ENCODE measurements at places on chromosomes 3 and 15.
A peak's percentile ranks its signal among the peaks of the same experiment; 100 is the strongest.

GRCh38 chr3:143237077-143237627, 117.6 kb downstream of the CHST2 start:
- no peak for DNase-seq

DNA sequence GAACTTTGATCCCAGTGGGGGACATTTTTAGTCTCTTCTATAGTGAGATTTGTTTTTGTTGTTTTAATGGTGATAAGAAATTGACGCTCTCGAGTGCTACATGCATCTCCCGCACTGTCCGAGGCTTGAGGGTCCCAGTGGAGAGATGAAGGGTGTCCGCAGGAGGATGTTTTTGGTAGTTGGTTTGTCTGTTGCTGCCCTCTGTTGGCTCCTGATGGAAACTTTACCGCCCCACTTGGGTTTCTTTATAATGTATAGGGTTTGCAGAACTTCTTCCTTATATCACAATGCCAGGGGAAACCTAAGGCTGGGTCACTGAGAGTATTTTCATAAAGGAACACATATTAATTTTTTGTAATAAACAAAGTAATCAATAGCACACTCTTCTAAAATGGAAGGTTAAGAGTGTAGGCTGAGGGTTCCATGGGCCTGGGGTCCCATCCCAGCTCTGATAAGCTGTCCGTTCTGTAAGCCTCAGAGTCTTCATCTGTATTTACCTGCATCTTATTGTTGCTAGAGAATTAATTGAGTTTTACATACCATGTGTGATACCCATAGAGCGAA, 185.3 kb upstream of the FEZF2 start:
- DNase-seq = no peak

DNA sequence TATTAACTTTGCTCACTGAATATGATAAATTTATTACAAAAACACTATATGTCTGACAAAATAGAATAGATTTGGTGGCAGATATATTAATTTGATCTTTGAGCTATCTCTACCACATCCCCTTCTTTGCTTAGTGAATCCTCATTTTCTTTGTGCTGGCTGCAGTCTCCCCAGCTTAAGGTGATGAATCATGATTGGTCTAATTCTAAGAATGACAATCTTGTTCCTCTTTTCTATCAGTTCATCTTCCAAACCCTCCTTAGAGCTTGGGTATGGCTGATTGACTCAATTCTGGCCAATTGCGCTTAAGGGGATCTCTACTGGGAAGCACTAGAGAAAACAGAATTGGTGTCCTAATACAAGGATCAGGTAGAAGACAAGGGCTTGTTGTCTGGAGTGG, 309.6 kb upstream of the GOLIM4 start:
- DNase-seq = no peak

DNA sequence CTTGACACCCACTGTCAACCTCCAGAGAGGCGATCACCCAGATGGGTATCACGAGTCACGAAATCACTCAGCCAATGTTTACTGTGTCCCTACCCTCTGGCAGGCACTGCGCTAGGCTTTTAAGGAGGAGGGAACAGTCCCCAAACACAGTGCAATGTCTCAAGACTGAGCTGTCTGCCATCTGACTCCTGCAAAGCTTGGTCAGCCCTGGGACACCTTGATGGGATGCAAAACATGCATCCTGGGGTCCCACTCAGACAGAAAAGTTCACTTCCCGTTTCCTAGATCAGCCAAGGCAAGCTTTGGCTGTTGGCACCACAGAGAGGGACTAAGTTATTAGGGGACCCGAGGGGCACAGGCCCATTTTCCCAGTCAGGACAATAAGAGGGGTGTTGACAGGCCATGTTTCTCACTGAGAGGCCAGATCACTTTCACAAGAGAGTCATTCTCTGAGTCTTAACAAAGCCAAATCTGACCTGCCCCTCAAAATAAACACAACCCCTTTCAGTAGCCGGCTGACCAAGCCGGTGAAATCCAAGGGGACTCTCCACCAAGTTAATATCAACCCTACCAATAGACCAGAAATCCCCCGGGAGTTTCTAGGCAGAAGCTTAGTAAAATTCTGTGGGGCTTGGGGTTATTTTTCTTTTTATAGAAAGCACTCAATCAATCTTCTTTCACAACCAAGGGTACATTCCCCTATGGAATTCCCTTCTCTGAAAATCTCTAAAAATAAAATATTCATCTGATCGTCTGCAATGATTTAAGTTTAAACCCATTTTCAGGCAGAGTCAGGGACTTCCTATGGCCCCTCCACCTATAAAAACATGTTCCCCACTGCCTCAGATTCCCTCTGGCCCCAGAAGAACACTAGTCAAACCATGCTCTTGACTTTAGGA, 3.5 kb downstream of the RFTN1 start:
- DNase-seq = no peak

- no peak for DNase-seq
Observed at GRCh38 chr3:14459787-14460186, 57.4 kb downstream of the SLC6A6 start.

DNA sequence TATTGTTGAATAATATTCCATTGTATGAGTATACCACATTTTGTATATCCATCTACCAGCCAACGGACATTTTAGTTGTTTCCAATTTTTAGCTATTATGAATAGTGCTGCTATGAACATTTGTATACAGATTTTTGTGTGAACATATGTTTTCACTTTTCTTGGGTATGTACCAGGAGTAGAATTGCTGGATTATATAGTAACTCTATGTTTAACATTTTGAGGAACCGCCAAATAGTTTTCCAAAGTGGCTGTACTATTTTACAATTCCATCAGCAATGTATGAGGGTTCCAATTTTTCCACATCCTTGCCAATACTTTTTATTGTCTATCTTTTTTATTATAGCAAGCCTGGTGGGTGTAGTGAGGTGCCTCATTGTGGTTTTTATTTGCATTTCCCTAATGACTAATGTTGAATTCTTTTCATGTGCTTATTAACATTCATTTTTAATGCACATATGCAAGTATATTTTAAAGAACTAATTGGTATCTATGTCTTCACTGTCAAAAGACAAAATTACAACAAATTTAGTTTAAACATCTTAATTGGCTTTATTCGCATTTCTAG, 77.5 kb upstream of the PIAS1 start:
- DNase-seq = no peak

DNA sequence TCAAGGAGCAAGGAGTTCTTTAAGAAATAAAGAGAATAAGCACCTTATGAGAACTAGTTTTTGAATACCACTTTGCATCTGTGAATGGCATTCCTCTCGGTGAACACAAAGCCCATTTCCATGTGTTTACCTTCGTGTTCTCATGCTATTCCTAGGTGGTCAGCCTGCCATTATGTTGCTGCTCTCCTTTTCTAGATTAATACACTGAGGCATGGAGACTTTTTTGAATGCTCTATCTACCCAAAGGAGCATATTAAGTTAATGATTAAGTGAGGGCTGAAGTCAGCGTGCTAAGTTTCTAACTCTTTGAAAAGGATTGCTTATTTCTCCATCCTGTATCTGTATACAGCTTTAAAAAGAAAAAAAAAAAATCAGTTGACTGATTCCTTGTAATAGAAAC, 394.5 kb downstream of the MECOM start:
- DNase-seq = no peak

- no peak for DNase-seq
Observed at GRCh38 chr15:57245130-57245529, 131.2 kb upstream of the CGNL1 start.

- no peak for DNase-seq
Observed at GRCh38 chr3:132457286-132457685, 40.0 kb downstream of the DNAJC13 start.

DNA sequence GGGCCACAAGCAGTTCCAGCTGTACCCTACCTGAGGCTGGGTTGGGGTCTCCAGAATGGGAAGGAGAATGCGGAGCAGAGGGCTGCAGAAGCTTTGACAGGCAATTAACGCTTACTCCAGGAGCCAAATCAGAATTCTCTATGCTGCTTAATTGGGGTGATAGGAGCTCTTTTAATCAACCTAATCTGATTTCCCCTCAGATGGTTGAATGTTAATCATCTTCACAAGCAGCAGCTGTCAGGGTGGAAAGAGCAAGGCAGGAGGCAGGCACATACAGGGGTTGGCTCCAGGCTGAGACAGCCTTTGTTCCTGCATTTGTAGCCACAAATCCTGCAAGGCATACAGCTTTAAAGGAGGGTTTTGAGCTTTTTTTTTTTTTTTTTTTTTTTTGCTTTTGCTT, 2.6 kb downstream of the CILP start:
- no peak for DNase-seq

- no peak for DNase-seq
Observed at GRCh38 chr3:129605922-129606635, 397 bp downstream of the PLXND1 start.

GRCh38 chr3:137349557-137350348, 392.0 kb downstream of the IL20RB start:
- no peak for DNase-seq

GRCh38 chr3:149613988-149614387, 43.8 kb downstream of the WWTR1 start:
- DNase-seq = no peak

DNA sequence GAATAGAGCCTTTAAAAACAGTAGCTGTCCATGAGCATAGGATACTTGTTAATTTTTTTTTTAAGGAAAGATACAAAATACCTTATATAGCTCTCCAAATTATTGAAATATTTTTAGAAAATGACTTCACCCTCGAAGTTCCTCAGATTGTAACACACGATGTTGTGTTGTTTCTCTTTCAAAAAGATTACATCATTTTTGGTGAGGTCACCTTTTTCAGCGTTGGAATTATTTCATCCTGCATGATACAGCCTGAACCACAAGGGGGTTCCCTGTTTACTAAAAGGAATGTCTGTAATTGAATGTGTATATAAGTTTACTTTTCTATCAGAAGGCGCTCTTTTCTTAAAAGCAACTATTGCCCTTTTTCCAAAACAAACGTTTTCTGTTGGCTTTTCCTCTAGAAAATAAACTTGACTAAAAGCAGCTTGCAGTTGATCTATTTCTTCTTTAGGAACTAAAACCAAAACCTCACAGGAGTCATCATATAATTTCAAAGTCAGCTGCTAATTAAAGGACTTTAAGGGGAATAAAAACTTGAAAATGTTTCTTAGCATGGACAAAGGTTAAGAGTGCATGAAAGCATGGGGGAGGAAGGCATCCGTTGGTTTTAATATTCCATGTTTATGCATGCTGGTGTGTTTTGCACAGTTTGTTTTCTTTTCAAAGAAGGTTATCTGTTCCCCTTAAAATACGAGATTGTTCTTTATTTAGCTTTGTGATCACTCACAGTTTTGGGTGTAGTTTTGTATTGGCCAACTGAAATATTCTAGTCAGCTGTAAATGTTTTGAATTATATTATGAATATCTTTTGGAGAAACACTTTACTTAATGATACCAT, 29.4 kb downstream of the LYSMD4 start:
- DNase-seq = no peak

DNA sequence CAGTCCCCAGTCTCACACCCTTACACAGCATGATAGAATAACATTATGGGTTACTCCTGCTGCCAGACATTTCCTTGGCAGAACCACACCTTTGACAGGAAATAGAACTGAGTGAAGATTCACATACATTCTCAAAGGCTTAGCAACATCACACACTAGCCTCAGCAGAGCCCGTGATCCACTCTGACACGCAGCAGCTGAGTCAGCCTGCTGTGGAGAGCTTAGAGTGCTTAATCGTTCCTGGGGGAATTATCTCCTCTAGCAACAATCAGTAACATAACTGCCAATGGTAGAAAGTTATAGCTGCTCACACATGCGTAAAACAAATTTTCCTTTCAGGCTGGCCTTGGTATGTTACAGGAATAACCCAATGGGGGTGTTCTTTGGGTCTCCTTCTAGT, 382.1 kb downstream of the GAP43 start:
- DNase-seq = no peak

- DNase-seq = no peak
Observed at GRCh38 chr15:60374628-60375081, 23.1 kb downstream of the ANXA2 start.

GRCh38 chr3:172641291-172641690, 69.6 kb downstream of the NCEH1 start:
- DNase-seq = no peak

DNA sequence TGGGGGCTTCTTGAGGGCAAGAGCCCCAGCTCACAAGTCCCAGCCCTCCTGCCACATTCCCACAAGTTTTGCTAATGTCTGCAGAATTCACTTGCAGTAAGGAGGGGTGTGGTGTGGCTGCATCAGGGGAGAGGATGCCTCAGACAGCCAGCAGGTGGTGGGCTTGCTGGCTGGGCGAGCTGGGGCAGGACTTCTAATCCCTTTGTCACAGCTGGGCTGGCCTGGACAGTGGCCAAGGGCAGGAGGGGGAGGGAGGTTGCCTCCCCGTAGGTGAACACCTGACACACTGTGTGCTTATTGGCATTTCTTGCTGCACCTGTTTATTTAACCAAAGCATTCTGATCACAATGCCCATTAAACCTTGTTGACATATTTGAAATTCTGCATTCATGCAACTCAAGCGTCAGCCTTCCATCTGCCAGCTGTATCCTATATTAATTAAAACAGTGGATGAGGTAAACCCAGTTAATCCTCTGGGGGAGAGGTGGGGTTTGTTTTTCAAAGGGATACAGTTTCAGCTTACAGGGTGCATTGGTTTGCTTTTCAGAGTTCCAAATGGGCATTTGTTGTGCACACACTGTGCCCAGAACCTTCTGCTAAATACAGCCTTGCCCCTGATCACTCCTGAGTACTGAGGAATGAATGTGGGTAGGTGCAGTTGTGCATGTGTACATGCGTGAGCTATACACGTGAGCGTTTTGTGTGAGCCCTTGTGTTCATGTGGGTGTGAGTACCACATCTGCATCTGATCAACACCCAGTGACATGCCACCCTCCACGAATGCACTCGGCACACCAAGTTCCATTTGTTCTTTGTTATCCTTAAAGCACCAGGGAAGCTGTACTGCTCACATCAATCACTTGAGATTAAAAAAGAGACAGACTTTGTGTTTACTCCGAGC, 268.7 kb downstream of the XXYLT1 start:
- peak; percentile 32 for DNase-seq

GRCh38 chr3:54432975-54433374, 310.6 kb downstream of the CACNA2D3 start:
- no peak for DNase-seq

- DNase-seq = no peak
Observed at GRCh38 chr15:56693761-56694160, 39.5 kb downstream of the ZNF280D start.

- no peak for DNase-seq
Observed at GRCh38 chr15:47513471-47513870, 203.8 kb upstream of the SEMA6D start.

- DNase-seq = no peak
Observed at GRCh38 chr15:37099319-37100108, 835 bp downstream of the MEIS2 start.

DNA sequence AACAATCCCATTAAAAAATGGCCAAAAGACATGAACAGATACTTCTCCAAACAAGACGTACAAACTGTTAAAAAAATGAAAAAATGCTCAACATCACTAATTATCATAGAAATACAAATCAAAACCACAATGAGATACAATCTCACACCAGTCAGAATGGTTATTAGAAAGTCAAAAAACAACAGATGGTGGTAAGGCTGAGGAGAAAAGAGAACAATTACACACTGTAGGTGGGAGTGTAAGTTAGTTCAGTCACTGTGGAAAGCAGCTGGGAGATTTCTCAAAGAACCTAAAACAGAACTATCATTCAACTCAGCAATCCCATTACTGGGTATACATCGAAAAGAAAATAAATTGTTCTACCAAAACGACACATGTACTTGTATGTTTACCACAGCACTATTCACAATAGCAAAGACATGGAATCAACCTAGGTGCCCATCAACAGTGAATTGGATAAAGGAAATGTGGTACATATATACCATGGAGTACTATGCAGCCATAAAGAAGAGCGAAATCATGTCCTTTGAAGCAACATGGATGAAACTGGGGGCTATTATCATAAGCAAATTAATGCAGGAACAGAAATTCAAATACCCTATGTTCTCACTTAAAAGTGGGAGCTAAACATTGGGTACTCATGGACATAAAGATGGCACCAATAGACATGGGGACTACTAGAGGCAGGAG, 51.5 kb downstream of the MYO1E start:
- DNase-seq = no peak

All from CD4-positive, alpha-beta T cell treated with Interleukin-6 for 4 hours (primary cell).